Upper lobe of left lung (tissue), 6 donors: ENCODE measurements at places on chromosomes 12 and 14.

DNA sequence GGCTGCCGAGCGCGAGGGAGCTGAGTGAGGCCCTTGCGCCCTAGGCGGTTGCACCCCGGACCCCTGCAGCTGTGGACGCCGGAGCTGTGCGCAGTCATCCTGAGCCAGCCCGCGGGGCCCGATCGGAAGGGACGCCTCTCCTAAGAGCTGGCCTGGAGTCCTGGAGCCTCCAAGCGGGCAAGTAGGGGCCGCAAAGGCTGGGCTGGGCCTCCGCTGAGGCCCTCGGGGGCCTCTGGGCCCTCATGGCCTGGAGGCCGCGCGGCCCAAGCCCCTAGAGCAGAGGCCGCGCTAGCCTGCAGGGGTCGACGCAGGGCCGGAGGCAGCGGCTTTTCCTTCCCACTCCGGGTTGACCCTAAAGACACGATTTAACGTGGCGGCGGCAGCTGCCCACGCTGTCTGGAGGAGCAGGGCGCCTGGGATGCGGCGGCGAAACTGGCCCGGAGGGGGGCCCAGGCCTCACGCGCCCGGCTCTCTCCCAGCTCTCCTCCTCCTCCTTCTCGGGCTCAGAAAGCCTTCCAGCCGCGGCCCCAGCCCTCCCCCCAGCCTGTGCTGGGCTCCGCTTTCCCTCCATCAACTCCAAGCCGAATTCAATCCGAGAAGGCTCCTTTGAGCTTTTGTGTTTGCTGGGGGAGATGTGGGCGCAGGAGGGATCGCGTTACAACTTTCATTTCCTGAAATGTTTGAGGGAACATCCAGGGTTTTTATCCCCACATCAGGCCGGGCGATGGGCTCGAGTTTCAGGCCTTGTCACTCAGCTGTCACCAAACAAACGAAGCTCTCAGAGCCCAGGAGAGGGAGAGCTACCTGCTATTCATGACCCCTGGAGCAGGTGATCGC, 11.6 kb downstream of the SIX1 start:
- H3K4me3 ChIP-seq: peak overlapping the region; percentile 29
- no peaks in the 10 kb centered on the region for H3K36me3 ChIP-seq
- no peak overlapping the region for H3K27ac ChIP-seq
- no peak for DNase-seq
- H3K27me3 ChIP-seq: peaks cover 37% of the 10 kb centered on the region

DNA sequence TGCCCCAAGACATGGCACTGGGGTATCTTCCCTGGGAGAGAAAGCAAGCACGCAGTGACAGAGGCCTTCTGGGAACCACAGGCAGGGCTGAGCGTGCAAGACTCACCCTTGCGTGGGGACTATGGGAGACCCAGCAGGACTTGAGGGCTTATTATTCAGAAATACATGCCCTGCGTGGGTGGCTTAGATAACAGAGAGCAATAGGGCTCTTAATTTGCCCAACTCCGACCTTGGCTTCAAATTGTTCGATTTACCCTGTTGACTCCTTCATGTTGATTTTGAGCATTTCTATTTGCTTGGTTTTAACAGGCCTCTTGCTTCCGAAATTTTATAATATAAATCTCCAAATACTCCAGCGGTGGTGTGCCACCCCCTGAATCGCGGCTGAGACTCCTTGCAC, 5.1 kb upstream of the SERPINA1 start:
- no peak overlapping the region for H3K4me3 ChIP-seq
- DNase-seq: no peak
- H3K36me3 ChIP-seq: no peaks in the 10 kb centered on the region
- H3K27me3 ChIP-seq: no peaks in the 10 kb centered on the region
- peaks cover 70% of the 10 kb centered on the region for H3K4me1 ChIP-seq

GRCh38 chr12:43098071-43098470, 453.9 kb downstream of the ADAMTS20 start:
- no peak for DNase-seq
- no peak overlapping the region for H3K4me3 ChIP-seq
- H3K36me3 ChIP-seq: no peaks in the 10 kb centered on the region
- H3K27me3 ChIP-seq: no peaks in the 10 kb centered on the region
- no peaks in the 10 kb centered on the region for H3K4me1 ChIP-seq

- H3K4me3 ChIP-seq: no peak overlapping the region
- no peaks in the 10 kb centered on the region for H3K4me1 ChIP-seq
- DNase-seq: no peak
- no peak overlapping the region for H3K27ac ChIP-seq
- no peaks in the 10 kb centered on the region for H3K27me3 ChIP-seq
- no peaks in the 10 kb centered on the region for H3K36me3 ChIP-seq
Observed at GRCh38 chr12:127107744-127108143, 1159.2 kb upstream of the TMEM132C start.

GRCh38 chr14:80621701-80622100, 319.8 kb downstream of the CEP128 start:
- H3K36me3 ChIP-seq: no peaks in the 10 kb centered on the region
- no peaks in the 10 kb centered on the region for H3K27me3 ChIP-seq
- no peak overlapping the region for H3K27ac ChIP-seq
- no peak overlapping the region for H3K4me3 ChIP-seq

- H3K4me3 ChIP-seq: peak overlapping the region; percentile 6
- peaks cover 44% of the 10 kb centered on the region for H3K4me1 ChIP-seq
- H3K36me3 ChIP-seq: no peaks in the 10 kb centered on the region
- peaks cover 56% of the 10 kb centered on the region for H3K27me3 ChIP-seq
- no peak for DNase-seq
Observed at GRCh38 chr12:113462998-113463745, 8.5 kb downstream of the LHX5 start.

DNA sequence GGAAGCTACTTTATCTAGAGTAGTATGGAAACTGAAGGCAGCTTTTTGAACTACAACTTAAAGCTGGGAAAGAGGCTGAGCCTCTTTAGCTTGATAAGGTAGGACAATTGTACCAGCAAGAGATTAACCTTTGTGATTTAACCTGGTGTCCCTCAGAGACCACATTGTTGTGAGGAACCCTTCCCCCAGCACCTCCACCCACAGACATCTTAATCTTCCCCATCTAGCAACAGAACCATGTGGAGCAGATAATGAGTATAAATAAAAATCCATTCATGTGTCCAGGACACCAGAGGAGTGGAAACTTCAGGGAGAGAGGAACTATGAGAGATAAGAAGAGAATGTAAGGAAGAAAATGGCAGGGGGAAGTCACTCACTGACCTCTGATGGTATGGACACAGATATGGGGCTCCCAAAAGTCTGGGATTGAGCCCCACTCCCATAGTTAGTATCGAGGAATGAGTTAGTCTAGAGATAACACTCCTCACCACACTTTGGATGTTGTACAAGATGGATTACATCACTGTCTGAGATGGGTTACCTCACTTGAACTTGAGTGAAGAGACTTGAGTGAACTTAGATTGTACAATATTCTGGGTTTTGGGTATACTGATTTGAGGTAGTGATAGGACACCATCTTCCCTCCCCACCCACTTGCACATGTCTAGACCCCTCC, 33.9 kb upstream of the SLC38A2 start:
- no peak overlapping the region for H3K4me3 ChIP-seq
- H3K27ac ChIP-seq: no peak overlapping the region
- no peaks in the 10 kb centered on the region for H3K27me3 ChIP-seq
- DNase-seq: no peak

- DNase-seq: peak; percentile 47
- no peak overlapping the region for H3K4me3 ChIP-seq
- H3K27me3 ChIP-seq: no peaks in the 10 kb centered on the region
- peaks cover 83% of the 10 kb centered on the region for H3K36me3 ChIP-seq
- peak overlapping the region; percentile 17 for H3K27ac ChIP-seq
Observed at GRCh38 chr12:131912518-131913274, 16.4 kb upstream of the PUS1 start.

GRCh38 chr12:54378796-54379397, 5.6 kb downstream of the ZNF385A start:
- peak; percentile 94 for DNase-seq
- no peaks in the 10 kb centered on the region for H3K36me3 ChIP-seq
- H3K27ac ChIP-seq: no peak overlapping the region

DNA sequence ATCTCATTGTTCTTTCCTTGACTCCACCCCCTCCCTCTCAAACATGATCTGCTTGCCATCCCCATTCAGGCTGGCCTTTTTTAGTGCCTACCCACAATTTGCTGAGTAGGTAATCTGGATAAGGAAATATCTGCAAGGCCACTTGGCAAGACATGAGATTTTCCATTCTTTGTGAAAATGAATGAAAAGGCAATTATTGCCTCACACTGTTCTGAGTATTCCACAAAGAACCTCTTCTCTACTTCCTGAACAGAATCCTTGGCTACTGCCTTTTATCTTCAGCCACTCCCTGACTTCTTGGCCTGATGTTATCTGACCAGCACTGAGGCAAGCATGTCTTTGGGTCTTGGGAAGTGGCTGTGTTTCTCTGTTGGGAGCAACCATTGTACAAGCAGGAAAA, 263.2 kb upstream of the ATP2B1 start:
- H3K27me3 ChIP-seq: no peaks in the 10 kb centered on the region

- H3K4me3 ChIP-seq: no peak overlapping the region
- no peaks in the 10 kb centered on the region for H3K36me3 ChIP-seq
- H3K4me1 ChIP-seq: no peaks in the 10 kb centered on the region
- no peaks in the 10 kb centered on the region for H3K27me3 ChIP-seq
- no peak overlapping the region for H3K27ac ChIP-seq
Observed at GRCh38 chr14:51328772-51329353, 88.8 kb downstream of the TMX1 start.

GRCh38 chr12:21697904-21698630, 40.4 kb upstream of the LDHB start:
- no peaks in the 10 kb centered on the region for H3K4me1 ChIP-seq
- no peak for DNase-seq
- no peak overlapping the region for H3K27ac ChIP-seq
- H3K27me3 ChIP-seq: no peaks in the 10 kb centered on the region

DNA sequence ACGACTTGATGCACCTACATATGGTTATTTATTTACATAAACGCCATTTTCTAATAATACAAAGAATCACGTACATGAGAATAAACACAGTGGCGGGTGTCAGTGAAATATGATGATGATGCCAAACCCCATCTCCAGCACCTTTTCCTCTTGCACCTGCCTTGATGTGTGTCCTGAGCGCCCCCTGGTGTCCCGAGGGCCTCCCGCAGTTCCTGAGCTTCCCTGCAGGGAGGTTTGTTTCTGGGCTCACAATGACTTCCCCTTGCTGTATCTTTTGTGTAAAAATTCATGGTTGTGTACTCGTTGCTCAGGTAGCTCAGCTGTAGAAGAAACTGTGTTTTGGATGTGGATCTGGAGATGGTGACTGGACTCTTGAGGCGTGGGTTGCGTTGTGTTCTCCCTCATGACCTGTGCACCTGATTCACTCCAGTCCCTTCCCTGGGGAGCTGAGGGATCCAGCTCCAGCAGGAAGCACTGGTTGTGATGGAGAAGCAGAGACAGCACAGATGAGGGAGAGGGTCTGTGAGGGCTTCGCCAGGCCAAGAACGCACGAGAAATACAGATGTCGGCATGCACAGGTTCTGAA, 1037.8 kb downstream of the TMEM121 start:
- DNase-seq: peak; percentile 86
- H3K36me3 ChIP-seq: no peaks in the 10 kb centered on the region
- no peak overlapping the region for H3K4me3 ChIP-seq
- H3K27ac ChIP-seq: no peak overlapping the region
- no peaks in the 10 kb centered on the region for H3K27me3 ChIP-seq

DNA sequence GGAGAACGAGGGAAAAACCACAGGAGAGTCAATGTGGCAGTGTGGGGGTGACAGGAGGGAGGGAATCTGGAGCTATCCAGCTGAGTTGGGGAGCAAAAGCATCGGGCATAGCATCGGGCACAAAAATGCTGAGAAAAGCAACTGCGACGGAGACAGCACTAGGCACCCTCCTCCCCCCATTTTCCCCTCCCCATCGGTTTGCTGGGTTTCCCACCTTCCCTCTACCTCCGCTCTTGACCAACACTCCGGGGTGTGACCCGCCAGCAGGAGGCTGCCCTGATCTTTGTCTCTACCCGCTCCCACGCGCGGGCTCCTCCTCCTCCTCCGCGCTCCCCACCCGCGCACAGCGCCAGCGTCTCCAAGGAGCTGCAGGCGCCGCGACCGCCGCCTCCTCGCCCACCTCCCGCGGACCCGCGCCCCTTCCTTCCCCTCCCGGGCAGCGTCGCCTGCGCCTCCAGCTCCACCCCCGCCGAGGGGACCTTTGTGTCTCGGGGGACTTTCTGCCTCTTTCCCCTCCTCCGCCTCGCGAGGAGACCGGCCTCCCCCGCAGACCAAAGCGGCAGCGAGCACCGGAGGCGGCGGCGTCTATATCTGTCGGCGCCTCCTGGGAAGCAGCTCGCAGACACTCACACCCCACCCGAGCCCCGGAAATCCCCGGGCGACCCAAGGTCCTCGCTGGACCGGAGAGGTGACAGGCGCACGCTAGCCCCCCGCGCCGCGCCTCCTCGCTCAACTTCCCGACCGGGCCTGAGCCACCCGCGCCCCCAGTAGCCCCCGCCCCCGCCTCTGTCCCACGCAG, 920 bp downstream of the CDK17 start:
- H3K27me3 ChIP-seq: no peaks in the 10 kb centered on the region
- H3K4me3 ChIP-seq: peak overlapping the region; percentile 74
- peaks cover 32% of the 10 kb centered on the region for H3K4me1 ChIP-seq
- peak overlapping the region; percentile 97 for H3K27ac ChIP-seq

- H3K36me3 ChIP-seq: no peaks in the 10 kb centered on the region
- no peak overlapping the region for H3K4me3 ChIP-seq
- no peaks in the 10 kb centered on the region for H3K27me3 ChIP-seq
- no peak overlapping the region for H3K27ac ChIP-seq
Observed at GRCh38 chr12:39037115-39037514, 131.7 kb upstream of the CPNE8 start.

DNA sequence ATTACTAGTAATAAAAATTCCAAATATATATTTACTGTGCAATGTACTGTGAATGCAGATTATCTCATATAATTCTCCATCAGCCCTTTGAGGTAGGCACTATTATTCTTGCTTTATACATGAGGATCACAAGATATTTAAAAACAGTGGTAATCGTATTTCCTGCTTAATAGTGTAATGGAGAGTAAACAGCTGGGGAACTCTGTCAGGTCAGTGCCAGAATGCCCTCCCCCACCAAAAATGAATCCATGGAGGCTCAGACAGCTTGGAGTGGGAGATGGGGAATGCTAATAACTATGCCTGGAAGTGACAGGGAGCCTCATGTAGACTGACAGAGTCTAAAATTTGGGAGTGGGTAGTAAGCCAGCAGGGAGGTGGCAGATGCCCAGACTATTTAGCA, 153.6 kb downstream of the PAH start:
- H3K27me3 ChIP-seq: no peaks in the 10 kb centered on the region
- no peak overlapping the region for H3K4me3 ChIP-seq
- no peaks in the 10 kb centered on the region for H3K36me3 ChIP-seq
- H3K27ac ChIP-seq: no peak overlapping the region

DNA sequence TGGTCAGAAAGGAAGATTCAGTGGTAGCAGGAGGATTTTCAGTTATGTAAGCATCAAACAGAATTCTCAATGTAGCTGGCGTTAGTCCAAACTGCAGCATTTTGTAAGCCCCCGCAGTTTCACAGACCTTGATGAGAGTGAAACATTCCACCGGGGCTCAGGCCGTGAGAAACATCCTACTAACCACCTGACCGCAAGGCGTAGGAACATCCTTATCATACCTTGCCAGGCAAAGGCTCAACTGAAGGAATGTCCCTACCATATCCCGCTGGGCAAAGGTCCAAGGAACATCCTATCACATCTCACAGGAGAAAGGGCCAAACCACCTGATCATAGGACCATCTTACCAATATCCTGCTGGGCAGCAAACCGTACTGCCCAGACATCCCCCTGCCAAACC, 624.8 kb upstream of the TMEM132C start:
- H3K27me3 ChIP-seq: no peaks in the 10 kb centered on the region
- no peak overlapping the region for H3K4me3 ChIP-seq
- H3K27ac ChIP-seq: no peak overlapping the region
- no peaks in the 10 kb centered on the region for H3K4me1 ChIP-seq

- no peak for DNase-seq
- no peaks in the 10 kb centered on the region for H3K36me3 ChIP-seq
- H3K27me3 ChIP-seq: no peaks in the 10 kb centered on the region
- H3K4me3 ChIP-seq: no peak overlapping the region
Observed at GRCh38 chr12:93838193-93838592, 161.0 kb downstream of the CRADD start.
